ENCODE measurements at places on chromosomes 7 and 10. TPM values are rescaled to one million over a fixed set of nuclear protein-coding genes. Genes with fewer than 3 reads are reported as not detected.

DNA sequence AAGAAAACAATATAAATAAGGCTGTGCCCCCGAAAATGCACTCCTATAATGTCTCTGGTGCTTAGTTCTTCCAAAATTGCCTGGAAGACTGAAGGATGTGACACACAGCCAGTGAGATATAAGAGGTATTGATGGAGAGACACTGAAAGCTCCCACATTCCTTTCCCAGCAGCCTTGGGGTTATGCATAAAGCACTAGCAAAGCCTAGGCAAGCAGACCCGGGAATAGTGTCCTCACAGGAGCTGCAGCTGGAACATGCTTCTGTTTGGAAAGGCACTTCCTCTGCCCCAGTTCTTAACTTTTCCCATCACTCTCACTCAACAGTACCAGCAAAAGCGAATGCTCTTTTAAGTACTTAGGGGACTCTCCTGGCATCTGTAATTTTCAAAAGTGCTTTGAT lies 178.0 kb downstream of the AMPH start:
- no peaks in the 10 kb centered on the region for H3K36me3 ChIP-seq
- no peaks in the 10 kb centered on the region for H3K27me3 ChIP-seq
- H3K27ac ChIP-seq = no peak overlapping the region
- H3K4me3 ChIP-seq = no peak overlapping the region
- peaks cover 5% of the 10 kb centered on the region for H3K4me1 ChIP-seq
- DNase-seq = no peak

DNA sequence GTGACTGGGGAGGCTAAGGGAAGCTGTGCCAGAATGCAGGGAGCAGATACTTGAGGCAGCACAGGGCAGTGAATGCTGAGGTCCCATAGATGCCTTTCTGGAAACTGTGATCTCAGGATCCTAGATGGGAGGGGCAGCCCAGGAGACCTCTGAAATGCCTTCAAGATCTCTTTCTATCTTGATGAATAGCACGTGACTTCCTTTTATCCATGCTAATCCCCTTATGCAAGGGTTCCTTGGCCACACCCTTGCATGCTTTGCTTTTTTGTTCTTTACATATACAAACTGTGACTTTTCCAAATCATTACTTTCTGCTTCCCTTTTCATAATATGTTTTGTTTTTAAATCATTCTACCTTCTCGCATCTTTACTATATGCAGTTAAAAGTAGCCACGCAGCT lies 14.7 kb downstream of the ATRNL1 start:
- no peaks in the 10 kb centered on the region for H3K4me1 ChIP-seq
- DNase-seq = no peak
- no peaks in the 10 kb centered on the region for H3K36me3 ChIP-seq
- no peak overlapping the region for H3K4me3 ChIP-seq
- no peak overlapping the region for H3K27ac ChIP-seq

DNA sequence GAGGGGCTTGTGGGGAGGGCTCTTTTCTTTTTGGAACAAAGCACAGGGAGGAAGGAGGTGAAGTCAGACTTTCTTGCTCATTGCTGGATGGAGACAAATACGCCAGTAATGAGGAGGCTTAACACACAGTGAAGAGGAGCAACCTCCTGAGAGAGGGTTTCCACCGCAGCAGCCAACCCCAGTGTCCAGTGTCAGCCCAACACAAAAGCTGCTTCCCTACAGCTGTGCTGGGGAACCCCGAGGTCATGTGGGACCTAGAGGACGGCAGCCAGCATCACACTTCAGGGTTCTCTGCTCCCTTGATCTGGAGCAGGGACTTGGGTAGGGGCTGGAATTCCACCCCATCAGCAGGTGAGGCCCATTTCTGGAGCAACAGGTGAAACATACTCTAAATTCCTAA lies 7.7 kb downstream of the BLNK start:
- DNase-seq = no peak
- no peaks in the 10 kb centered on the region for H3K27me3 ChIP-seq
- no peak overlapping the region for H3K4me3 ChIP-seq
- H3K27ac ChIP-seq = no peak overlapping the region
- H3K36me3 ChIP-seq = no peaks in the 10 kb centered on the region

The WDFY4 gene
- 1.2 TPM for polyA plus RNA-seq

- H3K27me3 ChIP-seq = peaks cover 27% of the 10 kb centered on the region
- H3K4me1 ChIP-seq = peaks cover 15% of the 10 kb centered on the region
- DNase-seq = peak; percentile 74
- H3K36me3 ChIP-seq = no peaks in the 10 kb centered on the region
- peak overlapping the region; percentile 43 for H3K4me3 ChIP-seq
Measured at GRCh38 chr7:128909625-128910568, 612 bp downstream of the KCP start.

- H3K36me3 ChIP-seq = peaks cover 50% of the 10 kb centered on the region
- H3K4me3 ChIP-seq = no peak overlapping the region
- no peaks in the 10 kb centered on the region for H3K27me3 ChIP-seq
- H3K4me1 ChIP-seq = peaks cover 60% of the 10 kb centered on the region
- DNase-seq = no peak
- H3K27ac ChIP-seq = no peak overlapping the region
Measured at GRCh38 chr10:102652170-102652916, 8.1 kb downstream of the TRIM8 start.

The BEND7 gene
- polyA plus RNA-seq = 5.3 TPM

DNA sequence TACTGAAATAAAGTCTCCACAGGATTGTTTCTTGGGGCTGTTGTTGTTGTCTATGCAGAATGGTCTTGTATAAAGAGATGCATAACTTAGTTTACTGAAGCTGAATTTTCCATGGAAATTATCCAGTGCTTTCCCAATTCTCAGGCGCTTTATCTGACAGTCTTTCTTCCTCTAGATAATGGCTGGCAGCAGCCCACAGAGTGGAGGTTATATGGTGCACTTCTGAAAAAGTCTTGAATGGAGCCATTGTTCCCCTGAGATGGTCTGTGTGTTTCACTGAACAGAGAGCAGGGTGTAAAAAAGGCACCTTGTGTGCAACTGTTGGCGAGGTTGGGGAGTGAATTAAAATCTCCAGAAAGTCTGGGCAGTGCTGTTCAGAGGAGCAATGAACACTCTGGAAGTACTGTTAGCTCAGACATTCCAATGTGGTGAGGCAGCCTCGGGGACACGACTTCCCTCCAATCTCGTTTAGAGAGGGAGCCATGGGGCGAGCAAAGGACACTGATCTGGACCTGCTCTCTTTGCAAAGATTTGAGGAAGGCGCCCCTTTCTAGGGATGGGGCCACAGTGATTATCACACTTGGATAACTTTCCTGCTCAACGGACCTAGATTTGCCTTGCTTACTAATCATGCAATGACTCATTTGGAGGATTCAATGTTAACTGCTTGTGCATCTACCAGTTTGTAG lies 2.0 kb upstream of the PLCE1 start:
- no peak overlapping the region for H3K4me3 ChIP-seq
- DNase-seq = peak; percentile 73
- H3K4me1 ChIP-seq = no peaks in the 10 kb centered on the region
- no peaks in the 10 kb centered on the region for H3K36me3 ChIP-seq

DNA sequence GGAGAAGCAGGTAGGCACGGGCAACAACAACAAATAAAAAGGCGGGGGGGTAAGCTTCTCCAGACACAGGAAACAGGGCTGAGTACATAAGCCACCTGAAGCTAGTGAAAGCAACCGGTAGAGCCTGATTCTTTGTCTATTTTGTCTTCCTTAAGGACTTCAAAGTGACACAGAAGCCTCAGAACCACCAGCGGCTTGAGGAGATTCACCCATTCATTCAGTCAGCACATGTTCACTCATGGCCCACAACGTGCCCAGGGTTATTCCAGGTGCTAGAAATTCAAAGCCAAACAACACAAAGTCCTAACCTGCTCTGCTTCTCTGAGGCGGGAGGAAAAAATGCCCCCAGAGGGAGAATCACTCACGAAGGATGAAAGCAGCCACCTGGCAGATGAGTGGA lies 69.3 kb upstream of the C7orf33 start:
- H3K36me3 ChIP-seq = no peaks in the 10 kb centered on the region
- H3K4me3 ChIP-seq = no peak overlapping the region
- H3K27me3 ChIP-seq = no peaks in the 10 kb centered on the region

The CLIP2 gene
- polyA plus RNA-seq = 56.4 TPM

- H3K4me1 ChIP-seq = no peaks in the 10 kb centered on the region
- H3K27me3 ChIP-seq = no peaks in the 10 kb centered on the region
- no peak overlapping the region for H3K27ac ChIP-seq
- no peak for DNase-seq
Measured at GRCh38 chr7:111678281-111678680, 116.0 kb upstream of the IMMP2L start.

GRCh38 chr10:59907918-59908807 lies 1.8 kb upstream of the CCDC6 start:
- H3K27ac ChIP-seq = peak overlapping the region; percentile 93
- peak overlapping the region; percentile 96 for H3K4me3 ChIP-seq
- peak; percentile 88 for DNase-seq

DNA sequence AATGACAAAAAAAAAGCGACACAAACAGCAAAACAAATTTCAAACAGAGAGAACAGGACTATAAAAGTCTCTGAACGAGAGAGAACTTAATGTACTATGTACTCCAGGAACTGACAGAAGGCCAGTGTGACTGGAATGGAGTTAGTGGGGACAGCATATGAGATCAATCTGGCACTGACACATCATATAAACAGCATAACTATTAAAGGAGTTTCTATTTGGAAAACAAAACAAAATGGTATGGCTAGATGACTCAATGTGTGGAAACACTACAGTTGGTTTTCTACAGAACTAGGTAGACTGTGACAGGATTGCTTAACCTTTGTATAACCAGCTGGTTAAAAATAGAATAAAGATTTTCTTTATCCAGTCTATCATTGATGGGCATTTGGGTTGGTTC lies 232.9 kb upstream of the KAT6B start:
- no peak overlapping the region for H3K4me3 ChIP-seq
- H3K27ac ChIP-seq = peak overlapping the region; percentile 45
- DNase-seq = peak; percentile 72
- no peaks in the 10 kb centered on the region for H3K36me3 ChIP-seq
- peaks cover 57% of the 10 kb centered on the region for H3K4me1 ChIP-seq
- H3K27me3 ChIP-seq = no peaks in the 10 kb centered on the region

- no peak overlapping the region for H3K27ac ChIP-seq
- DNase-seq = no peak
- no peak overlapping the region for H3K4me3 ChIP-seq
- H3K36me3 ChIP-seq = no peaks in the 10 kb centered on the region
- H3K27me3 ChIP-seq = no peaks in the 10 kb centered on the region
- no peaks in the 10 kb centered on the region for H3K4me1 ChIP-seq
Measured at GRCh38 chr7:55457801-55458200, 92.7 kb downstream of the LANCL2 start.

The COL26A1 gene
- polyA plus RNA-seq = 0.13 TPM

GRCh38 chr7:1028775-1029636 lies 15.3 kb upstream of the GPR146 start:
- DNase-seq = peak; percentile 96
- H3K27ac ChIP-seq = peak overlapping the region; percentile 93
- no peaks in the 10 kb centered on the region for H3K27me3 ChIP-seq
- H3K4me1 ChIP-seq = peaks cover 31% of the 10 kb centered on the region
- H3K36me3 ChIP-seq = peaks cover 18% of the 10 kb centered on the region
- H3K4me3 ChIP-seq = peak overlapping the region; percentile 76

GRCh38 chr10:3166496-3167290 lies 5.9 kb downstream of the PITRM1 start:
- peaks cover 7% of the 10 kb centered on the region for H3K4me1 ChIP-seq
- H3K27ac ChIP-seq = no peak overlapping the region
- no peak overlapping the region for H3K4me3 ChIP-seq
- peaks cover 70% of the 10 kb centered on the region for H3K36me3 ChIP-seq
- no peaks in the 10 kb centered on the region for H3K27me3 ChIP-seq
- no peak for DNase-seq

The ANXA8 gene
- 0.60 TPM for polyA plus RNA-seq

GRCh38 chr10:98033515-98033914 lies 3.1 kb upstream of the CRTAC1 start:
- H3K4me3 ChIP-seq = no peak overlapping the region
- peaks cover 16% of the 10 kb centered on the region for H3K27me3 ChIP-seq
- no peak for DNase-seq
- H3K36me3 ChIP-seq = no peaks in the 10 kb centered on the region

DNA sequence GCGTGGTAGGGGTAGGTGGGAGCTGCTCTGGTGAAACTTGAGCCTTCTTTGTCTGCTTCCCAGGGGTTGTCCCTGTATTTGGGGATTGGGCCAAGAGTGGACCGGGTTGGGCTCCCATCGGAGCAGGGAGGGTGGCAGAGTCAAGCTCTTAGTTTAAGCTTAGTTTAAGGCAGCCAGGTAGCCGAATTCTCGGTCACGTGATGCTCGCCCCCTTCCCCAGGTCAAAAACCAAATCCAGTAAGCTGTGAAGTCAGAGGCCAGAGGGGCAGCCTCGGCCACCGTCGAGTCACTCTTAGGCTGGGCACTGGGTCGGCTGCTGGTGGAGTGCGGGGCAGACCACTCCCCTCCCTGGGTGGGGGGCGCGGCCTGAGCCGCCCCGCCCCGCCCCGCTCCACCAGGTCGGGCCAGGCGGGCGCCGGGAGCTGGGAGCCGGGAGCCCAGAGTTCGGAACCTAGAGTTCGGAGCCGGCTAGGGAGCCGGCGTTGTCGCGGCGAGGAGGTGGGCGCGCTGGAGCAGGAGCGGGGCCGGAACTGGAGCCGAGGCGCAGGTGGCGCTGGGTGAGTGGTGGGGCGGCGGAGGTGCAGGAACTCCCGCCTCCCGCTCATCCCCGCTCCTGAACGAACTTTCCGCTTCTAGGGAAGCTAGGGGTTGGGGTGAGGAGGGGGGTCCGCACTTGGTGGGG lies 2.8 kb upstream of the LZTS2 start:
- H3K4me1 ChIP-seq = peaks cover 31% of the 10 kb centered on the region
- peak; percentile 75 for DNase-seq

DNA sequence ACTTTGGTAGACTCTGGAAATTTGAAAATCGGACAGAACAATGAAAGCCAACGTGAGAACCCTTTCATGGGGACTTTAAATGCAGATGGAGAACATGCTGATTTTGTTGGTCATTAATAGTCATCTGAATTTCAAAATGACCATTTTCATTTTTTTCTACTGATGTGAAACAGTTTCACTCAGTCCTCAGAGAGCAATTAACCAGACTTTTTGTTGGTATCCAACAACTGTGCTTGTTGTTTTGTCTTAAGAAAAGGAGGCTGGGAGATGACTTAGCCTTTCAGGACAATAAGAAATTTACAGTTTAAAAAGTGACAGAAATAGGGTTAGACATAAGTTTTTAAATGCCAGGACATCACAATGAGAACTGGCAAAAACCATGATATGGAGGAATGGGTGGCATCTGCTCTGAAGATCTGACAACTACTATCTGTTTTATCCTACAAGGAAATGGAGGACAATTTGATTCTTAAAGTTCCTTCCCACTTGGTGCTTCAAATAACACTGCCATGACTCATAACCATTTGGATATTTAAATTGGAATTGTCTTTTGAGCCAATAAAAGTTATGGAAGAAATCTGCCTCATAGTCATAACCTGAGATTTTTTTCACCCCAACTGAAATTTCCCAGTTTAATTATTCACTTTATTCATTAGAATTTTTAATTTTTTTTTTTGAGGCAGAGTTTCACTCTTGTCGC lies 87.2 kb upstream of the HPS1 start:
- H3K4me1 ChIP-seq = peaks cover 8% of the 10 kb centered on the region
- H3K27me3 ChIP-seq = no peaks in the 10 kb centered on the region
- no peak overlapping the region for H3K4me3 ChIP-seq
- no peaks in the 10 kb centered on the region for H3K36me3 ChIP-seq
- DNase-seq = no peak

- H3K27ac ChIP-seq = no peak overlapping the region
- no peaks in the 10 kb centered on the region for H3K36me3 ChIP-seq
- H3K4me1 ChIP-seq = no peaks in the 10 kb centered on the region
- no peaks in the 10 kb centered on the region for H3K27me3 ChIP-seq
Measured at GRCh38 chr10:22058201-22058600, 54.7 kb upstream of the DNAJC1 start.

The PNLIPRP1 gene
- polyA plus RNA-seq = 3.6 TPM

Measured in sigmoid colon (tissue), 7 donors.